Left colon (tissue), 2 donors: ENCODE measurements at places on chromosomes 6 and 20. TPM values are rescaled to one million over a fixed set of nuclear protein-coding genes. Genes with fewer than 3 reads are reported as not detected.

DNA sequence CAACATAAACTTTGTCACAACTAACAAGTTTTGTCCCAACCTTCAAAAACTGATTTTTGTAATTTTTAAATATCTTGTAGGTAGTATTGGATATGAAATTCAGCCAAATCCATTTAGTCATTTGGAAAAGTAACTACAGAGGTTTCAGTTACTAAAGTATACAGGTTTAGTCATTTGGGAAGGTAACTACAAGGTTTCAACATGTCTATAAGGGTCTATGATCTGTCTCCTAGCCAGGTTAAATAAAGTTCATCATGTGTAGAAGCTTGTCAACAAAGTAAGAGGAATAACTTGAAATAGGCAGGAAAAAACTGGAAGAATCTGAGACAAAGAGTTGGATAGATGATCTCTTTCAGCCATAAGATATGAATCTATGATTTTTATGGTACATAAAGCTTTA lies 229.8 kb downstream of the COL12A1 start:
- no peak for DNase-seq

DNA sequence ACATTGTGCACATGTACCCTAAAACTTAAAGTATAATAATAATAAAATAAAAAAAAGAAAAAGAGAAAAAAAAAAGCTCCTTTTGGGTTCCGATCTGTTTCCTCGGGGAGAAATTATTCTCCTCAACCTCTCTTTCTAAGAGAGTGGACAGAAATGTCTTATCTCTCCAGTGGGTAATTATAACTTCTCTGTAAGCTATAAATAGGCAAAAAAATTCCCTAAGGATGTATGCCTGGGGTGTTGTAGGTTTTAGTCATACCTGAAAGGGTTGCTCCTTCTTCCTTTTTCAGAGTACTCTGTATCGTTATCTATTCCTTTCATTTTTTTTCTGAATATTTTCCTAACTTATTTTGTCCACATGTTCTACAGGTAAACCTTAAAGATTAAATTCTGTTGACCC lies 169.7 kb upstream of the PTPRK start:
- DNase-seq: no peak

DNA sequence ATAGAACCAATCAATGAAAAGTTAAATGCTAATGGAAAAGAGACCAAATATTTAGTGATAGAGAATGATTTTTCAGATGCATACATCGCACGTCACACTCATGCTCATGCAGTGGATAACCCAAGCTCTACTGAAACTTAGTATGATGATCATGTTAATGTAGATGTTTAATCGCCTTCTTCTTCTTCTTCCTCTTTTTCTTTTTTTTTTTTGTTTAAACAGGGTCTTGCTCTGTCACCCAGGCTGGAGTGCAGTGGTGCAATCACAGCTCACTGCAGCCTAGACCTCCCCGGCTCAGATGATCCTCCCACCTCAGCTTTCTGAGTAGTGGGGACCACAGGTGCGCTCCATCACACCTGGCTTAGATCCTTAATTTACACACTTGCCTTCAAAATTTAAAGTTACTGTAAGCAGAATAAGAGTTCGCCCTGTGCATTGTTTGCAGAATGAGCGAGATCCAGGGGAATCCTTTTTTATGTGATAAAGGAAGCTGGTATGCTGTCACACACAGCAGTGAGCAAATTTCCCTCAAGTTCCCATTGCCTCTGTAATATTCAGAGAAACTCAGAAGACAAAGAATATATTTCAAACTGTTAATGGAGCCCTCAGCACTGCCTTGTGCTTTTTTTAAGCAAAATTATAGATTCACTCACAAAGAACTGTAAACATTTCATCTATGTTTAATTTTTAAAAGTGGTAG lies 194.2 kb upstream of the SGK1 start:
- no peak for DNase-seq

GRCh38 chr20:50138120-50138478 lies 15.4 kb downstream of the PEDS1 start:
- no peak for DNase-seq

GRCh38 chr6:40798069-40798770 lies 211.1 kb upstream of the LRFN2 start:
- no peak for DNase-seq

GRCh38 chr6:109853426-109853825 lies 124.7 kb upstream of the GPR6 start:
- DNase-seq: no peak

DNA sequence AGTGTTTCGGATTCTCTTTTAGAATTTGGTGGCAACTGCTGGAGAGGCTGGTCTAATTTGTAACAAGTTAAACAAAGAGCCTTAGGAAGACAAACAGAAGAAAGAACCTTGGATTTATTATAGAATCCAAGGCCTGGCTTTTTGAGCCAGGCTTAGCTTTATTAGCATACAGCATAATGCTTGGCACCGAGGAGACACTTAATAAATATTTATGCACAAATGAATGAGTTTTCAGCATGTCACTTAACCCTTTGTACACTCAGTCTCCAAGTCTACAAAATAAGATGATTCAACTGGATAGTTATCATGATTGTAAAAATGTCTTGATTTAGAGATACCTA lies 38.2 kb upstream of the AFDN start:
- no peak for DNase-seq

DNA sequence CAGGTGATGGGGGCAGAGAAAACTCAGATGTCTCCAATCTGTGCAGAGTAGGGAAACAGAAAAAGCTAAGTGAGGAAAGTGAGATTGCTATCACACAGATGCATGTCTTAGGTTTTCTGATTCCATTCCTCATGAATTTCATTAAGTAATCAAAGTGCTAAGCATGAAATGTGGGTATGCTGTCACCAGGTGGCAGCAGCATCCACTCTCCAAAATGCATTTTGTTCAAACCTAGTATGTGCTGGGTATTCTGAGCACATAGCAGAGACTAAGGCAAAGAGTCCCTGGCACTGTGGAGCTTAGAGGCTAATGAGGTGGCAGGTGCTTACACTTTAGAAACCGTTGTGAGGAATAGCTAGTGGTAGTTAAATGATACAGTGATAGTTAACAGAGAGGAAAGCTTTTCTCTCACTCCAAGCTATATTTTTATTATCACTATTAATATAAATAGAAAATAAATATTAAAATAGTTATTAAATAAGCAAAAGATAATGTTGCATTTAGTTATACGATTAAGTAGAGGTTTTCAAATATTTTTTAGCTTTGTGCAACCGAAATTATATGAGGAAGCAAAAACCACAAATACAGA lies 179.5 kb downstream of the CDH26 start:
- no peak for DNase-seq

Gene TTK
- 1.9 TPM for total RNA-seq

Gene LPIN3
- total RNA-seq: 45.5 TPM

DNA sequence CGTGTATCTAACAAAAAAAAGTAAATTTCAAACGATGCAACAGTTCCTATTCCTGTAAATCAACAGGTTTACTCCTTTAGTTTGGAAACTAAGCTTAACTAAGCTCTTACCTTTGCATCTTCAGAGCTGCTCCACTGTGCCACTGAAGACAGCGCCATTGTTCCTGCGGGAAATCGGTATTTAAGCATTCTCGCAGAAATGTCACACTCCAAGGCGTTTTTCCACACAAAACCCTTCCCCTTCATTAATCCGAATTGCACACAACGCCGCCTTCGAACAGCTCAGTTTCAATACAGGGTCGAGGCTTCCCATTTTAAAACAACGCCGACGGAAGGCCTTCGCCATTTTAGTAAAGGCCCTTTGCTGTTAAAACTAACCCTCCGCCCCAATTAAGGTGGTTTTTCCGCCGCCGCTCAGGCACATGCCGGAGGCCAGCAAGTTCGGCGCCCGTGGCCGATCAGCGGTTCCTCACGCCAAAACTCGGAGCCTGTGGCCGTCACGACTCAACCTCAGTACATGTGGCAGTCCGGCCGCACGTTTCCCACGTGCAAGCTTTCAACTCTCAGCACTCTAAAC lies 35.4 kb upstream of the SYNCRIP start:
- no peak for DNase-seq

- no peak for DNase-seq
Measured at GRCh38 chr6:158251565-158251964, 60.7 kb upstream of the TULP4 start.

Gene KCNQ5
- total RNA-seq: 0.47 TPM

Gene DTNBP1
- total RNA-seq: 26.9 TPM

DNA sequence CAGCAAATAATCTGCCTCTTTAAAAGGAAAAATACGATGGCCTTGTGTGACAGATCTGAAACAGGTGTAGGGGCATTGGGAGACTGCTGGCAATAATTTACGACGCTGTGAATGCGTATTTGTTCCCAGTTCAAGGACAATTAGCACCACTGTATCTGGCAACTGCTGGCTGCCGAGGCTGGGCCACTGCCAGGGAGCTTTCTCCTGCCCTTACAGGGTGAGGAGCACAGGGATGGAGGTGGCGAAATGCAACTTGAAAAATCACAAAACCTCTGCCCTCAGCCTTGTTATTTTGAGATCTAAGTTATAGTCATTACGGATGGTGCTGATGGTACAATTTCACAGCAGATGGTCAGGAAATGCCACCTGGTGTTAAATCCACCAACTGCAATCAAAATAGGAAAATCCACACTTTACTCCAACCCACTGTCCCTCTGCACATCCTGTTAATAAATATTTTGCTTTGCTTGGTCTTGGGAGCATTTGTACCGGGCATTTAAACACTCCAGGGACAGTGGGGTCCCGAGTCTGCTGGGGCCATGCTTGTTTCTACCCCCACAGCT lies 6.4 kb downstream of the MYLK4 start:
- DNase-seq: no peak

Gene FAM217A
- not detected for total RNA-seq

- DNase-seq: no peak
Measured at GRCh38 chr20:22619272-22619671, 34.9 kb upstream of the FOXA2 start.

- no peak for DNase-seq
Measured at GRCh38 chr20:6238421-6238820, 115.6 kb upstream of the FERMT1 start.

GRCh38 chr20:53692465-53693067 lies 98.9 kb upstream of the ZNF217 start:
- peak; percentile 24 for DNase-seq

- no peak for DNase-seq
Measured at GRCh38 chr6:111207141-111207858, 120.0 kb downstream of the SLC16A10 start.

Gene PI16
- 2.0 TPM for total RNA-seq

- DNase-seq: no peak
Measured at GRCh38 chr6:163709693-163710092, 295.2 kb downstream of the QKI start.

GRCh38 chr6:16126861-16127260 lies 2.0 kb upstream of the MYLIP start:
- DNase-seq: no peak

DNA sequence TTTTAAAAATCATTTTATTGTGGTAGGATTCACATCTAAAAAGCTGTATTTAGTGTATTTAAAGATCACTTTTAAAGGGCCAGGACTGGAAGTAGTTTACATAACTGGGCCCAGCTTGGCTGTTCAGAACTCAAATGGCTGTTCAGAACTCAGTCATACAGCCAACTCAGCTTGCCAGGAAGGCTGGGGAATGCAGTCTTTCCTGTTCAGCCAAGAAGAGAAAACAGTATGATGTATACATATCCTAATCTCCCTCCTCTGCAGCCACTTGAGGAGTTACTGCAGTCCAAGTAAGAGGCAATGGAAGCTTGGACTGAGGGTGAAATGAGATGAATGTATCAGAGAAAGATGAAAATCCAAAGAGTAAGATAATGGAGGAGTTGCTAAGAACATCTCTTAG lies 24.6 kb downstream of the DSTN start:
- peak; percentile 54 for DNase-seq

Gene RGS17
- total RNA-seq: 0.40 TPM

GRCh38 chr20:12095180-12095920 lies 177.7 kb downstream of the BTBD3 start:
- DNase-seq: no peak

Gene AGER
- total RNA-seq: 4.4 TPM

DNA sequence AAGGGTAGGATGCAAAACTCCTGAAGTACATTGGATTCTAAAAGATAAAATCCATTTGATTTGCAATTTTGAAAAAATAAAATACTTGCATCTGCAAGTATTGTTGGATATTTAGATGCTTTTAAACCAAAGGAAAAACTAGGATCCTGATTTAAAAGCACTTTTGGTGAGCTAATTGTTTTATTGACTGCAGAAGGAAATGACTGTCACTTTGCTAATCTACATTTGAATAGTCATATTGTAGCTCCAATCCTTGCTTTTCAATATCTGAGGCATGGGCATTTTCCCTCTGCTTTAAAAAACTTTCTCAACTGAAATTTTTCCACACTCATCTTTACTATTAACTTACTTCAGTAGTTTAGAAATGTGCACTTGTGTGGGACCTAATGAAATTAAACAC lies 74.1 kb downstream of the TRDN start:
- DNase-seq: no peak

Gene GABRR1
- total RNA-seq: 0.11 TPM

- no peak for DNase-seq
Measured at GRCh38 chr20:16898433-16898832, 150.3 kb downstream of the OTOR start.

GRCh38 chr6:119628691-119629594 lies 279.4 kb upstream of the MAN1A1 start:
- DNase-seq: no peak

- no peak for DNase-seq
Measured at GRCh38 chr6:149323925-149324324, 6.4 kb downstream of the TAB2 start.

Gene PSMB9
- total RNA-seq: 26.3 TPM

DNA sequence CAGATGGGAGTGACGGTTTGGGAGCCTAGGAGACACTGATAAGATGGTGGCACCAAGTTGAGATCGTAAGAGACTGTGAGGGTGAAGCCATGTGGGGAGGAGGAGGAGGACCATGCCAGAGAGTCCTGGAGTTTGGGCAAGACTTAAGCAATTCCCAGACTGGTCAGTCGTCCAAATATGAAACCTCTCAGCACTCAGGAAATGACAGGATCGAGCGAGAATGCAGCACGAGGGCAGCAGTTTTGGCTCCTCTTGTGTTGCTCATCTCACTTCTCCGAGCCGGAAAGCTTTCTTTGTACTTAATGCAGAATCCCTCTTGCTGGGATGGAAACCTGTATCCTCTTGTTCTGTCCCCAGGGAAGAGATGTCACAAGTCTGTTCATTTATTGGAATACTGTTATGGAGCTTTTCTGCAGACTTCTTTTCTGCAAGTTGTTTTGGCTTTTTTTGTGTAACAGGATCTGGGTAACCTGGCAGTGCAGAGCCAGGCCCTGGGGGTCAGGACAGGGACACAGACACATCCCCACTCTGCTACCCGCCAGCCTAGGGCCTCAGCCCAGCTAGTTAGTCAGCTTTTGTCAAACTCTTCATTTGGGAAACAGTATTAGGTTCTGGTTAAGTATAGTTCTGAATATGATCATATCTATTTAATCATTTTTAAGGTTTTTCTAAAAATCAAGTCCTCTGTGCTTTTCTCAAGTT lies 34.3 kb downstream of the FNDC1 start:
- DNase-seq: no peak

DNA sequence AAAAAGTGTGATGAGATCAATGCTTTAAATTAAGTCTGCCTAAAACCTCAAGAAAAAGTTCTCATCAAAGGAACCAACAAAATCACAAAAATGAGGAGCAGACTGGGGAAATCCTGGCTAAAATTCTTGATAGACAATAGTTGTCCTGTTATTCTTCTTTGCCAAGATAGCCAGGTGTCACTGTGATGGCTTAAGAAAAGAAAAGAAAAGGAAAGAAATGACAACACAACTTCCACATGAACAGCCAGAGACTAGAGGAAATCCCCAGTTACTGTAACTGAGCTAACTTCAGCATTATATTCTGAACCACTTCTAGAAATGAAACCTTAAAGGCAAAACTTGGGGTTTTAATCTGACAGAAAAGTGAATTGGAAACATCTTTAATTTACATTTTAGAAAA lies 129.6 kb downstream of the CD24 start:
- DNase-seq: no peak
